ENCODE measurements at places on chromosomes 12 and 14.

GRCh38 chr14:54370323-54371198, 26.2 kb upstream of the CDKN3 start:
- DNase-seq: no peak

- DNase-seq: no peak
Observed at GRCh38 chr14:100147691-100148464, 11.6 kb downstream of the DEGS2 start.

GRCh38 chr12:47343684-47344567, 264.2 kb upstream of the AMIGO2 start:
- DNase-seq: no peak

- DNase-seq: no peak
Observed at GRCh38 chr12:49733219-49734017, 7.9 kb upstream of the TMBIM6 start.

DNA sequence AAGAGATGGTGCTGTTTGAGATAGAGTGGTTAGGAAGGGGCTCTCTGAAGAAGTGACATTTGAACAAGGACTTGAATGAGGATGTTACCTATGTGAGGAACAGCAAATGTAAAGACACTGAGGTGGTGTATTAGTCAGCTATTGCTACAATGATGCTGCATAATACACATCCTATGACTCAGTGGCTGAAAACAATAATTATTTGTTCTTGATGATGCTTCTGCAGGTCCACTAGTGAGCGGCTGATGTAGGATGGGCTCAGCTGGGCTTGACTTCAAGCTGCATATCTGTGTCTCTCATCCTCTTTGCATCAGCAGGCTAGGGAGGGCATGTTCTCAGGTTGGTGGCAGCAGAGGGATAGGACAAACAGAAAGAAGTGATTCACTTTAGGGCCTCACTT, 21.4 kb upstream of the CLMN start:
- no peak for DNase-seq

GRCh38 chr12:52452101-52452500, at the start of gene KRT6B:
TSS of gene KRT6B (minus strand) at chr12:52452146. CDS start at chr12:52452078, 68 bp downstream.
- DNase-seq: no peak

GRCh38 chr12:75672200-75672599, 160.8 kb upstream of the KRR1 start:
- DNase-seq: no peak

- DNase-seq: no peak
Observed at GRCh38 chr12:87704374-87704773, 324.8 kb downstream of the C12orf50 start.

DNA sequence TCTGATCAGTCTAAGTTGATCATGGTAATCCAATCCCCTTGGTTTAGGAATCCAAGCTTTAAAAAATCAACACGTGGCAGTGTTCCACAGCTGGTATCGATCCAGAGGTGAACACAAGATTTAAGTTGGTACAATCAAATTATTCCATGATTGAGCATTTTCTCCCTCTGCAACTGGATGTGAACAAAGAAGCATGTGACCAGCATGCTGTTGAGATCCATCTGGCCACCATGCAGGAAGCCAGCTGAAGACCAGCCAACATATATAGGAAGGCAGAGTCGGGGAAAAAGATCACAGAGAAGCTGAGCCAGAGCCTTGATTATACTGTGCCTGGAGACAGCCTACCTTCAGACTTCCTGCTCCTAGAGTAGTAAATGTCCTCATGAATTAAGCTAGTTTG, 158.3 kb downstream of the SEC23A start:
- no peak for DNase-seq

DNA sequence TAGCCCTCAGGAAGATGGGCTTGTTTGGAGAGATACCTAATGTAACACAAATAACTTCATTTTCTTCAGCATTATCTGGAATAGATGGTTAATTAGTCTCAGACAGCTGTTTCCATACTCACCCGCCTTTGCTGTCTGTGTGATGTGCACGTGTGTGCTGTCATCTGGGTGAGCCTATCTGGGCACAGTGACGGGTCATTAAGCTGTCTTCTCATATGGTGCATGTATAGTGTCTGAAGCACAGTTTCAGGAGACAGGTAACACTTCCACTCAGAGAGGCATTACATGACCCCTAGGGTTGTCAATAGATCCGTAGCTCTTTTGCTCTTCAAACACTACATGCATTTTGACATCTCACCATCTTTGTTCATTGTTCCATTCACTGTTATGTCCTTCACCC, 493.3 kb downstream of the APAF1 start:
- no peak for DNase-seq

GRCh38 chr12:18391151-18391550, 129.8 kb downstream of the PIK3C2G start:
- no peak for DNase-seq

GRCh38 chr14:95533391-95533821, 1.4 kb upstream of the GLRX5 start:
- DNase-seq: peak; percentile 36

All from activated CD4-positive, alpha-beta T cell treated with anti-CD3 and anti-CD28 coated beads for 48 hours (primary cell).